Hematopoietic multipotent progenitor cell (in vitro differentiated cells): ENCODE measurements at places on chromosomes 3 and 15.

DNA sequence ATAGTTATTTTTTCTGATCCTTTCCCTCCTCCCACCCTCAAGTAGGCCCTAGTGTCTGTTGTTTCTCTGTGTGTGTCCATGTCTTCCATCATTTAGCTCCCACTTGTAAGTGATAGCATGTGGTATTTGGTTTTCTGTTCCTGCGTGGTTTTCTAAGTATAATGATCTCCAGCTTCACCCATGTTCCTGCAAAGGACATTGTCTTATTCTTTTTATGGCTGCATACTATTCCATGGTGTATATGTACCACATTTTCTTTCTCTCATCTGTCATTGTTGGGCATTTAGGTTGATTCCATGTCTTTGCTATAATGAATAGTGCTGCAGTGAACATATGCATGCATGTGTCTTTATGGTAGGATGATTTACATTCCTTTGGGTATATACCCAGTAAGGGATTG is 145.7 kb upstream of the NR2E3 start:
- DNase-seq, result no peak

DNA sequence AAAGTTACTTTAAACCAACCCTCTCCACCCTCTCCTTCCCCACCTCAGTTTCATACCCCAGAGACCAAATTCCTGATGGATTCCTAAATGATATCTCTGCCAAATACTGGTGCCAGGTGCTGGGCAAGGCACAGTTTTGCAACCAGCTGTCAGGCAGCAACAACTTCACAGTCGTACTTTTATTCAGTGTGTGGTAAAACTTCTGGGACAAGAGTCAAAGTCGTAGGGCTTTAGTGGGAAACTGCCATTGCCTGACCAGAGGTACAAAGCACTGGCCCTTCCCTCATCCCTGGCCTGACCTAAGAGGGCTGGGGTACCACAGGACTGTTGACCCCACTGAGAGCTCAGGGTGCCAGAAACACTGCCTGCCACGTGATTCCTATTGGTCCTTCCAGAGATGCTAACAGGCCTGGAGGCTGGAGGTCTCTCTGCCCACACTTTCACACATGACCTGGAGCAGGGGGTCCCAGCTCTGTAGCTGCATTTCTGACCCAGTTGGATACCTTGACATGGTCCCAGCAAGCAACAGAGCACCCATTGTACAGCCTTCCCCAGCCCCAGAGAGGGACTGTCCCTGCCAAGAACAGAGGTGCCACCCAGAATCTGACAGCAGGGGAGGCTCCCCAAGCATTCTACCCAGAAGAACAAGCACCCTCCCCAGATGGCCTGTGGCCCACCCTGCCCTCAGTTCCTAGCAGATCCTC is 59.9 kb downstream of the LIPC start:
- DNase-seq, result no peak

DNA sequence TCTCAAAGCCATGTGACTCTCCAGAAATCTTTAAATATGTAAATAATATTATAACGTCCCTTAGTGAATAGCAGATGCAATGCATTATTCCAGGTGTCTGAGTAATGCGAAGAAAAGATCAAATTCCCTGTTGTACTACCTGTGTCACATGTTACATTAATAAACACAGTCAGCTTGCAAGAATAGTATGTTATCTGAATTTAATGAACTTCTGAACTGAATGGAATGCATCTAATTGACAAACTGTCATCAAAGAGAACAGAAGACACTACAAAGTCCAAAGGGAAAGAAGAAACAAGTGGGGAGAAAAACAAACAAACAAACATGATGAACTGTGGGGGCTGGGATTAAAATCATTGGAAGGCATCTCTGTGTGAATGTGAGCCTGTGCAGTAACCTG is 508.8 kb downstream of the LPP start:
- DNase-seq, result no peak

- no peak for DNase-seq
Observed at GRCh38 chr3:169241630-169241990, 421.9 kb downstream of the MECOM start.

GRCh38 chr15:26191193-26191592 is 328.1 kb upstream of the ATP10A start:
- no peak for DNase-seq

DNA sequence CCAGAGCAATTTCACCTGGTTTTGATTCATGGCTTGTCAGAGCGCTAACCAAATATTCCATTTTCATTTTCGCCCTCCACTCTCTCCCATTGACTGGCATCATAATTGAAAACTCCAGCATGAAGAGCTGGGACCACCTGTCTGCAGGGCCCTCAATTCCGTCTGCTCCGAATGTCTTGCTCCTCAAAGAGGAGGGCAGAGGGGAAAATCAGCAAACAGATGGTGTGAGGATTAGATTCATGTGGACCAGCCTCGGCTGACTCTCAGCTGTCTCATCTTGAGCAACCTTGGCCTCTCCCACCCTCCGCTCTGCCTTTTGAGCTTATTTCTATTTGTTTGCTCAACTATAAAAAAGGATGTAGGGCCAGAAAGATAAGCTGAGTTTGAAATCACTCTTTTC is 512.2 kb upstream of the PPP2R3A start:
- no peak for DNase-seq

DNA sequence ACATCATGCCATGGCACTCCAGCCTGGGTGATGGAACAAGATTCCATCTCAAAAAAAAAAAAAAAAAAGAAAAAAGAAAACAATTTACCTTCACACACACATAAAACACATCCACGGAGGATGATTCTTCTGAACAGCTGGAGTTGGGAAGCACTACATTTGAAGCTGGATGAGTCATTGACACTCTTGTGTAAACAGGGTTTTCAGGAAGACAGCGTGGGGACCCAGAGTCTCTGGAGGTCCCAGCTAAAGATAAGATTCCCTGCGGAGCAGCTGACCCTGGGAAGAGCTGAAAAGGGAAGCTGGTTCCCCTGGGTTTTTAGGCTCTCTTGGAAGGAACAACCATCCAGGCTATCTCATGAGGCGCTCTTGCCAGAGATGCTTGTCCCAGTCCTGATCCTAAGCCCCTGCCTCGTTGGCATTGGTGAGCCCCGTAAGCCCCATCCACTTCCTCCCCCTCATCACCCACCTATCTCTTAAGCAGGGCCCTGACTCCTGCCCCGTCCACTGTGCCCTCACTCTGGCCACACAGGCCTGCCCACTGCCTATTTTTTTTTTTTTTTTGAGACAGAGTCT is 32.0 kb upstream of the FURIN start:
- DNase-seq, result no peak

GRCh38 chr3:108352176-108352575 is 55.8 kb downstream of the HHLA2 start:
- DNase-seq, result no peak

DNA sequence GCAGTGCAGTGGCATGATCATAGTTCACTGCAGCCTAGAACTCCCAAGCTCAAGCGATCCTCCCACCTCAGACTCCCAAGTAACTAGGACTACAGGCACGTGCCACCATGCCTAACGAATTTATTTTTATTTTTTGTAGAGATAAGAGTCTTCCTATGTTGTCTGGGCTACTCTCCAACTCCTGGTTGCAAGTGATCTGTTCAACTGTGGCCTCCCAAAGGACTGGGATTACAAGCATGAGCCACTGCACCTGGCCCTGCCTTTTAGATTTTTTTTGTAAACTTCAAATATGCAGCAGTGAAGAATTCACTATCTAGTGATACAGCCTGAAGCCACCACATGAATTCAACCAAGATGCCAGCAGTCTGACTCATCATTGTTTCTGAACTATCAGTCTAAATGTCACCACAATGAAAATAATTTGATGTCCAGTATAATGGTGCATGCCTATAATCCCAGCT is 32.7 kb downstream of the UBXN7 start:
- no peak for DNase-seq

- peak; percentile 40 for DNase-seq
Observed at GRCh38 chr15:59976480-59977271, 27.4 kb upstream of the FOXB1 start.

GRCh38 chr3:14810801-14811661 is 7.7 kb upstream of the FGD5 start:
- DNase-seq, result no peak

DNA sequence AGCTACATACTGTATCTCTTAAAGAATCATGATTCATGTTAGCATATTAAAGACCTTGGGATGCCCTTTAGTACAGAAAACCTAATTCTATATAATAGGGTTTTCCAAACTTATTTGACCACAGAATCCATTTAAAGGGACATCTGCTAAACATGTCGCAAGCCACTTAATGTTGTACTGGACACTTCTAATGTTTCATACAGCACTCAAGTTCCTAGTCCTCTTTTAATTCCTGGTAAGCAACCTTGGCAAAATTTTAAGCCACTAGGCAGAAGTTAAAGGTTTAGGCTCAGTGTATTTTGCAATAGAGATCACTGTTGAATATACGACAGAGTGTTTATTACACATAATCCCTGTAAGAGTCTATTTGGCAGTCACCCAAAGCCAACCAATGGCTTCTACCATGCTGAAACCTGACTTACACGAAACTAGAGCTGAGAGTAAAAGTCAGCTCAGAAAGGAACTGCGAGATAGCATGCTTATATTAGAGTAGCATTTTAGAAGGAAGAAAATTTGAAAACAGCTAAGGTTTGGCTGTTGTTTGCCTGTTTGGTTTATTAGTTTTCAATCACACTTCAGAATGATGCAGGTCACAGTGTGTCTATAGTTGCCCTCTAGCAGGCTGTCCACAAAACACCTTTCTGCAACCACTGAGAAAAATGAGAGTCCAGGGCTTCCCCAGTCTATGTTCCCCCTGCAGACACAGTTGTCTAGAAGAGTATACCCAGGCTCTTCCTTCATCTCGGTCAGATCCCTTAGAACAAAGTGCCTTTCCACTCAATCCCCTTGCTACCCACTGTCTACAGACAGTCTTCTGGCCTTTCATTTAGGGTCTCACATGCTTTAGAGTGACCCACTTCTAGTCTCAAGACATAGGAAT is 104.4 kb downstream of the FMN1 start:
- DNase-seq, result no peak

DNA sequence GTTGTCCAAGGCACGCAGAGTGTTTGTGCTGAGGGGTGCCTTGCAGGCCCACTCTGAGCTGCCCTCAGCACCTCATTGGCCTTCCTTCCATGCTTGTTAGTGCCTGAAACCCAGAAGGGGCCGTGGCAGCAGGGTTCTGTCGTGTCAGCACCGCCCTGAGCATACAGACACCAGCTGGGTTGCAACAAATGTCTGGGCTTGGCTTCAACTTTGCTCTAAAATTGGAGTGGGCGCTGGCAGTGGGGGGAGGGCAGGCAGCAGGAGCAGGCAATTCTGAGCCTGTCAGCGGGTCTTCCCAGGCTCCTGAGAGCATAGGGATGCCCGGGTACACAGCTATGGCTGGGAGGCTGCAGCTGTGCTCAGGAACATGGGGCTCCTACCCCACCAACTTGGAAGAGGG is 464.3 kb downstream of the EPHA3 start:
- DNase-seq, result no peak

- no peak for DNase-seq
Observed at GRCh38 chr3:148077318-148077923, 620.3 kb upstream of the AGTR1 start.

DNA sequence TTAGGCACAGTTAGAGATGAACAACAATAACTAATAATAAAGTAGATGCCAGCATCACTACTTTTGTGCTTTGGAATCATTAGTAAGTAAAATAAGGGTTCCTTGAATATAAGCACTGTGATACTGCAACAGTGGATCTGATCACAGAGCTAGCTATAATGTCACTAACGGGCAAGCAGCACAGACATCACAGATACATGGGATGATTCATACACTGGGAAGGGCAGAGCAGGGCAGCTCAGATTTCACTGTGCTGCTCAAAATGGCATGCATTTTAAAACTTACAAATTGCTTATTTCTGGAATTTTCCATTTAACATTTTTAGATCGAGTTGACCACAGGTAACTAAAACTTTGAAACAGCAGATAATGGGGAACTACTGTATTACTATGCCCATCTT is 476.6 kb downstream of the FHIT start:
- no peak for DNase-seq

- DNase-seq, result no peak
Observed at GRCh38 chr15:61762676-61763075, 297.6 kb downstream of the VPS13C start.

GRCh38 chr15:68276668-68277067 is 877 bp upstream of the FEM1B start:
- DNase-seq, result no peak

GRCh38 chr15:89576417-89576773 is 1.1 kb downstream of the TICRR start:
- no peak for DNase-seq

DNA sequence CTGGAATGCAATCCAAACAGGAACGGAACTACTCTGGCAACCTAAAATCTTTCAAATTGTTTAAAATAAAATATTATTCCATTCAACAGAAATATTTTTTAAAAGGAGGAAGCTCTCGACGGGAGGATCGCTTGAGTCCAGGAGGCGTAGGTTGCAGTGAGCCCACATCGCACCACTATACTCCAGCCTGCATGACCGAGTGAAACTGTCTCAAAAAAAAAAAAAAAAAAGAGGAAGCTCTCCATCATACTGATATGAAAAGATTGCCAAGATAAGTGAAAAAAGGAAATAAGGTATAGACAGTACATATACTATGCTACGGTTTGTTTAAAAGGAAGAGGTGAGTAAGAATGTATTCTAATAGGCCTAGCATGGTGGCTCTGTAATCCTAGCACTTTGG is 3.6 kb downstream of the RAD18 start:
- DNase-seq, result peak; percentile 54

GRCh38 chr3:65978116-65978515 is 60.6 kb downstream of the MAGI1 start:
- no peak for DNase-seq

DNA sequence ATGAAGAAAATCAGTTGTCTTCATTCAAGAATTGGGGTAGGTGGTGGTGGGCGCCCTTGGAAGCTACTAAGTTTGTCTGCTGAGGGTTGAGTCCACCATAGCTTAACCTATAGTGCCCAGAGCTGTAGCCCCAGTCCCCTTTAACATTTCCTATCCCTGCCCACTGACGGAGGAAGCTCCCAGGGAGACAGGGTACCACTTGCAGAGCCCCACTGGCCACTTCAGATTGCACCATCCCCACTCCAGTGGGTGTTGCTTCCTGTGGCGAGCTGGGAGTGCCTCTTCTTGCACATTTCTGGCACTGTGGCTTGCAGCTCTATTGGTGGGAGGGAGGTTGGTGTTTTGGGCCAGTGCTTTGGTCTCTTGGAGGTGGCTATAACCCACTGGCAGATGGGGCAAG is 2.7 kb downstream of the PXYLP1 start:
- no peak for DNase-seq

- DNase-seq, result no peak
Observed at GRCh38 chr3:50340448-50341329, at the start of gene RASSF1. RASSF1 (minus strand) TSS chr3:50340836; CDS start chr3:50340805, 31 bp downstream.

DNA sequence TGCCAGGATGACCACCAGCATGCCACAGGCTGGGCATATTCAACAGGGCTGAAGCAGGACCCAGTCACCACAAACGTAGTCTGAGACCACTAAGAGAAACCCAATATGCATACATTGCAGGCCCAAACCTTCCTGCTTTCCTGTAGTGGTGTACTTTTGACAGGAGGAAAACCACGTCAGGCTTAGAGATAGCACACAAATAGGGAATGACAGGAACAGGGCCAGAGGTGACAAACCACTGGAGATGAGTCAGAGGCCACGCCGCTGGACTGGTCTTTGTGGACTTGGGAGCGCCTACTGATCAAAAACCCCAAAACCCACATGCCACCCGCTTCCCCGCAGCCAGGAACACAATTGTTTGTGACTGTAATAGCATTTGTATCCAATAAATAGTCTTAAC is 3.6 kb upstream of the EFCAB12 start:
- DNase-seq, result no peak

GRCh38 chr15:81901319-81901718 is 144.5 kb downstream of the MEX3B start:
- DNase-seq, result no peak
